Natural killer cell treated with Interleukin-12 subunit alpha and Interleukin-12 subunit beta and Interleukin-15 and Interleukin-18, amount 100 ng/mL, for 72 hours (primary cell): ENCODE measurements at places on chromosomes 2 and 18.

DNA sequence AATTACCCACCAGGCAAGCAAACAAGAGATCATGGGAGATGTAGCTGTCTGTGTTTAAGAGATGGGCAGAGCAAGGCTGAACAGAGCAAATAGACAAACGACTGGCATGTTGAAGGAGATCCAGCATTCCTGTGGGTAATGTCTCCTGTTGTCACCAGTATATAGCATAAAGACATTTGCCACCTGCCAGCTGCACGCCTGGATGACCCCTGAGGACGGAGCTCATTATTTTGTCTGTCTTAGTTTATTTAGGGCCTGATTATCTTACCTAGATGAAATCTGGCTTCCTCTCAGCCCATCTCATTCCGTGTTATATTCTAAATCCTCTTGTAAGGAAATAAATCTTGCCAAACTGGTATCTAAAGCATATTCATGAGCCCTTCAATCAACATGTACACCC is 510.3 kb upstream of the LINC00305 start:
- H3K27ac ChIP-seq: no peak overlapping the region
- no peaks in the 10 kb centered on the region for H3K4me1 ChIP-seq
- peaks cover 11% of the 10 kb centered on the region for H3K36me3 ChIP-seq
- DNase-seq: no peak

DNA sequence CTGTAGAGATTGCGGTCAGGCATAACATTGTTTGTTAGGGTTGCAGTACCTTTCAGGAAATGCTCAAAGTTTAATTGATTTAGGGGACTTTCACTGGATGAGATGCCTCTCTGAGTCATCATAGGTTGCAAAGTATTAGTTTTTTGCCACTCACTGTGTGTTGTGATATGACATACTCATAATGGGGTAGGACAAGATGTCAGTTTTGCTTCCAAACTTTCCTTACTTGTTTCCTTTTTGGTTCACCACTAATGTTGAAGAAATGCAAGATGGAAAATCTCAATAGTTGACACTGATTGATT is 35.0 kb upstream of the PTH2R start:
- no peak overlapping the region for H3K4me3 ChIP-seq
- no peak overlapping the region for H3K27ac ChIP-seq
- DNase-seq: no peak
- no peaks in the 10 kb centered on the region for H3K27me3 ChIP-seq
- no peaks in the 10 kb centered on the region for H3K36me3 ChIP-seq
- H3K4me1 ChIP-seq: no peaks in the 10 kb centered on the region

DNA sequence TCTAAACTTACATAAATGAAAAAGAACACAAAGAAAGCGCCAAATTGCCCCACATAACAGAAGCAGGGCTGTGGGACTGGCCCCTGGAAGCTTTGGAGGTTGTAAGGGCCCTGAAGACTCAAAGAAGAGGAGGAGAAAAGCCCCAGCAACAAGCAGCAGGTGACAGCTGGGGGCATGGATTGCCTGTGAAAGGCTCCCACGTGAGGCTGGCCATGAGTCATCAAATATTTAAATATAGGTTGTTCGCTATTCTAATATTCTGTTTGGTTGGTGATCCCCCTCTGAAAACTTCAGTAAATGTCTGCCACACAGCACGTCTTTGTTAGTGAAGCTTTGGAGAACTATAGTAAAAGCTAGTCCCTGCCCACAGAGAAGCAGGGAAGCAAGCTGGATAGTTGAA is 132.4 kb downstream of the MREG start:
- no peak for DNase-seq
- H3K27me3 ChIP-seq: peaks cover 24% of the 10 kb centered on the region
- H3K27ac ChIP-seq: no peak overlapping the region
- H3K4me1 ChIP-seq: no peaks in the 10 kb centered on the region
- H3K4me3 ChIP-seq: no peak overlapping the region
- no peaks in the 10 kb centered on the region for H3K36me3 ChIP-seq

GRCh38 chr2:74286725-74287124 is 56.5 kb downstream of the SLC4A5 start:
- H3K4me3 ChIP-seq: no peak overlapping the region
- no peaks in the 10 kb centered on the region for H3K27me3 ChIP-seq
- no peak for DNase-seq
- peaks cover 15% of the 10 kb centered on the region for H3K4me1 ChIP-seq

- peak; percentile 82 for DNase-seq
- H3K4me3 ChIP-seq: peak overlapping the region; percentile 87
- H3K36me3 ChIP-seq: no peaks in the 10 kb centered on the region
These were observed 28.5 kb downstream of the HPCAL1 start for GRCh38 chr2:10331027-10331701.

- H3K27ac ChIP-seq: no peak overlapping the region
- H3K4me1 ChIP-seq: peaks cover 19% of the 10 kb centered on the region
- peaks cover 2% of the 10 kb centered on the region for H3K27me3 ChIP-seq
These were observed 11.6 kb upstream of the TNP1 start for GRCh38 chr2:216871333-216871934.

DNA sequence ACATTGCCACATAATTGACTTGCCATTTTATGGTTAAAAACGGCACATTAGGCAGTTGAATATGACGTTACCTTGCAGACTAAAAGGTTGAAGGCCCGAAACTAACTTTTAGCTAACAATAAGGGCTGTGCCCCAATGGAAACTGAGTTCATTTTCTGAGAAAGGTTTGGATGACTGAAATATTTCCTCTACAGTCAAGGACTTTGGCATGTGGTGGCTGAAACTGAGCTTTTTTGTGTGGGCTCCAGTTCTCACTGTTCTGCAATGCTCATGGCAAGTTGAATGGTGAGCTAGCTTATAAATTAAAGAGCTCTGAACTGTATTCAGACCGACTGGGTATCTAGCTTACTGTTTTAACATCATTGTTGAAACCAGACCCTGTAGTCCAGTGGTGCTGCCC is 23.8 kb upstream of the TXNDC2 start:
- peaks cover 10% of the 10 kb centered on the region for H3K36me3 ChIP-seq
- no peak overlapping the region for H3K27ac ChIP-seq
- no peak overlapping the region for H3K4me3 ChIP-seq
- no peak for DNase-seq

GRCh38 chr2:134706587-134707329 is 12.0 kb downstream of the TMEM163 start:
- peak overlapping the region; percentile 51 for H3K27ac ChIP-seq
- H3K27me3 ChIP-seq: peaks cover 5% of the 10 kb centered on the region
- H3K36me3 ChIP-seq: no peaks in the 10 kb centered on the region
- H3K4me1 ChIP-seq: peaks cover 33% of the 10 kb centered on the region
- peak overlapping the region; percentile 82 for H3K4me3 ChIP-seq
- no peak for DNase-seq

GRCh38 chr2:188404341-188405004 is 112.8 kb downstream of the GULP1 start:
- DNase-seq: no peak
- no peak overlapping the region for H3K4me3 ChIP-seq
- H3K27me3 ChIP-seq: no peaks in the 10 kb centered on the region

DNA sequence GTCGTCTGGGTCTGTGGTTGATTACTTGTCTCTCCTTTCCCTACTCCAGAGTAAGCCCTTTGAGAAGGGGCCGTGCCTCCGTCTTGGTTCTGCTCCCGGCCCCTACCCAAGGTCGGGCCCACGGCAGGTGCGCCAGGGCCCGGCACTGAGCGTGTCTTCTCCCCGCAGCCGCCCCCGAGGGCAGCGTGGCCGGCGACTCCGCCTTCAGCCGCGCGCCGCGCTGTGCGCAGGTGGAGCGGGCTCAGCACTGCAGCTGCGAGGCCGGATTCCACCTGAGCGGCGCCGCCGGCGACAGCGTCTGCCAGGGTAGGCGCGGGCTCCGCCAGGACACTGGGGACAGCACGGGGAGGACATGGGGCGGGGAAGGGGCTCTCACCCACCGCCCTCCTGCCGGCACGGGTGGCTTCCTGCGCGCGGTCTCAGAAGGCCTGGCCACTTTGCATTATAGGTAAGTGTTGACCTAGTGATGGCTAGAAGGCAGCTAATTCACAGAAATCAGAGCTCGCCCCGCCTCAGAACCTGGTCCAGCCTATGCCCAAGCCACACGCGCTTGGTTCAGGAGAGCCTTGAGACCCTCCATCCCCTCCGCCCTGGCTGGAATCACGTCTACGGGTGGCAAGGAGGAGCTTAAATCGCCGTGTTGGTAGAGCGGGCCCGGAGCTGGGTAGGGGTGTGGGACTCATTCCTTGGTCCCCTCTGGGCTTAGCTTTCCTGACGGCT is 43.5 kb downstream of the FBLN7 start:
- no peak overlapping the region for H3K27ac ChIP-seq
- DNase-seq: no peak
- no peaks in the 10 kb centered on the region for H3K36me3 ChIP-seq

DNA sequence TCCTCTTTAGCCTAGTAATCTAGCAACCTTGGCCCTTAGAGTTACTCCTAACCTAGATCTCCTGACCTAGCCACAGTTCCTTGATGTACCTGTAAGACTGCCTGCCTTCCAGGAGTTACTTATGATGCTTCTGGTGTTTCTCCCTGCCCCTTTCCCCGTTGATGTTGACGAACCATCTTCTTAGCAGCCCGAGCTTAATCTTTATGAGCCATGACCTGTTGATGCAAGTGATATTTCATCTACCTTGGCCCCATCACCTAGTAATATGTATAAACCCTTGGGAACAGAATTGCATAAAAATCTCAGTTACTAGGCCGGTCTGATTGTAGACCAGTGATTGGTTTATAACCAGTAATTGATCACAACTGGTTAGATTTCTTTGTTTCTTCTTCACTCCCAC is 2.7 kb downstream of the IMPACT start:
- peaks cover 28% of the 10 kb centered on the region for H3K4me1 ChIP-seq
- no peaks in the 10 kb centered on the region for H3K27me3 ChIP-seq
- no peak overlapping the region for H3K27ac ChIP-seq

DNA sequence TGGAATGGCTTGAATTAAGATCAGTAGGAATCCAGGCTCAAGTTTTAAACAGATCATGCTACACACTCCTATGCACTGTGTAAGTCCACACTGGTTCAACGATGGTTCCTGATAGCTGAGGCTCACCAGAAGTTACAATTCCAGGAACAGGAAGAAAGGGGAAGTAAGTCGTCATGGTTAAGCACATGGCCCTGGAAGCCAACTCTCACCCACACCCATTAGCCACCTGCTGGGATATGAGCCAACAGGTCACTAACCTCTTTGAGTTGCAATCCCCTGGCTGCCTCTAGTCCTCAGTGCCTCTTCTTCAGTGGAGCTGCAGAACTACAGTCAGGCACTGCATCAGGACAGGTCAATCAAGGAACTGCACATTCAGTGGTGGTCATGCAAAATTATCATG is 133.5 kb downstream of the TMEM182 start:
- H3K4me3 ChIP-seq: no peak overlapping the region
- no peaks in the 10 kb centered on the region for H3K4me1 ChIP-seq
- H3K36me3 ChIP-seq: no peaks in the 10 kb centered on the region
- DNase-seq: no peak
- no peaks in the 10 kb centered on the region for H3K27me3 ChIP-seq

DNA sequence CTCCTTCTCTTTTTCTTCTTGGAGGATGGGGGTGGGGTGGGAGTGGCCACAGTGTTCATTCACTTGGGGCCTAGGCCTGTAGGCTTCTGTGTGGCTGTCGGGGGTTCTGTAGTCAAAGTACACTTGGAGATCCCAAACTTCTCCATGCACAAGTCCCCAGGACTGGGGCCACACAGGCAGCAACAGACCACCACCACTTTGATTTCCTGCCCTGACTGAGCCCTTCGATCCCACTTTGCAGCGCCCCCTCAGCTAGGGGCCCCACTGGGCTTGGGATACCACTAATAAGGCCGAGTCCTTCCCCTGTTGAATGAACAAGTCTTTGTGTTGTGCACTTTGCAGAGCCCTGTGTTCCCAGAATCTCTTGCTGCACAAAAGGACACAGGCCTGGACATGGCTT is 5.5 kb upstream of the TEX51 start:
- no peaks in the 10 kb centered on the region for H3K4me1 ChIP-seq
- no peaks in the 10 kb centered on the region for H3K36me3 ChIP-seq
- no peak for DNase-seq

- H3K4me3 ChIP-seq: no peak overlapping the region
- H3K27me3 ChIP-seq: no peaks in the 10 kb centered on the region
- no peak for DNase-seq
- peaks cover 69% of the 10 kb centered on the region for H3K4me1 ChIP-seq
These were observed 100.7 kb downstream of the ZEB2 start for GRCh38 chr2:144419218-144419617.

- H3K27me3 ChIP-seq: no peaks in the 10 kb centered on the region
- no peak for DNase-seq
- H3K4me1 ChIP-seq: no peaks in the 10 kb centered on the region
- no peak overlapping the region for H3K4me3 ChIP-seq
- H3K36me3 ChIP-seq: no peaks in the 10 kb centered on the region
- H3K27ac ChIP-seq: no peak overlapping the region
These were observed 362.6 kb upstream of the TFPI start for GRCh38 chr2:187916799-187917198.

DNA sequence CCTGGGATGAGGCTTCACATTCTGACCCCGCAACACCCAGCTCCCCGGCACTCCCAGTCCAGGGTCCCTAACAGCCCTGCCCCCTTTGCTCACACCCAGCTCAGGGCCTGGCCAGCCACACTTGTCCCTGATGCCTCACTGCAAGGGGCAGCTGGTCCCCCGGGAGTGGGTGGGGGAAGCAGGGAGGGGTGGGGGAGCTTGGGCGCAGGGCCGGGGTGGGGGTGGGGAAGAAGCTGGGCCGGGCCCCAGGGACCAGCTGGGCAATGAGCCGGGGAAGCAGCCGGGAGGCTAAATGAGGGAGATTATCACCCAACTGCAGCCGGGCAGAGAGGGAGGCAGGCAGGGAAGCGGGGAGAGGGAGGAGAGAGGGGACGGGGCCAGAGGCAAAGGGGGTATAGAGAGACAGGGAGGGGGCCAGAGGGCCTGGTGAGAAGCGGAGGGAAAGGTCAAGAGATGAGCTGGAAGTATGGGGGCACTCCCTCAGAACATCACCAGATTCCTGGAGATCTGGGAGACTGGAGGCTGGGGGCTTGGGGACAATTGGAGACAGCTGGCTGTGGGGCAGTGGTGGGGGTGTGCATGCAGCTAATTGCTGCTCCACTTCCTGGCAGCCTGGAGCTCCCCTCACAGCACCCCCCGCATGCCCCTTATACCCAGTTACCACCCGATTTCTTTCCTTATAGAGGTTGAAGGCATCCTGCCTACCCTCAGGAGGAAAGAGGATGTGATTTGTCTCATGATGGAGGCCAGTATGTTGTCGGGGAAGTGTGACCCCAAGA is 2.5 kb upstream of the ASIC4 start:
- no peak overlapping the region for H3K27ac ChIP-seq
- DNase-seq: no peak
- H3K4me3 ChIP-seq: no peak overlapping the region
- no peaks in the 10 kb centered on the region for H3K36me3 ChIP-seq
- peaks cover 53% of the 10 kb centered on the region for H3K27me3 ChIP-seq

DNA sequence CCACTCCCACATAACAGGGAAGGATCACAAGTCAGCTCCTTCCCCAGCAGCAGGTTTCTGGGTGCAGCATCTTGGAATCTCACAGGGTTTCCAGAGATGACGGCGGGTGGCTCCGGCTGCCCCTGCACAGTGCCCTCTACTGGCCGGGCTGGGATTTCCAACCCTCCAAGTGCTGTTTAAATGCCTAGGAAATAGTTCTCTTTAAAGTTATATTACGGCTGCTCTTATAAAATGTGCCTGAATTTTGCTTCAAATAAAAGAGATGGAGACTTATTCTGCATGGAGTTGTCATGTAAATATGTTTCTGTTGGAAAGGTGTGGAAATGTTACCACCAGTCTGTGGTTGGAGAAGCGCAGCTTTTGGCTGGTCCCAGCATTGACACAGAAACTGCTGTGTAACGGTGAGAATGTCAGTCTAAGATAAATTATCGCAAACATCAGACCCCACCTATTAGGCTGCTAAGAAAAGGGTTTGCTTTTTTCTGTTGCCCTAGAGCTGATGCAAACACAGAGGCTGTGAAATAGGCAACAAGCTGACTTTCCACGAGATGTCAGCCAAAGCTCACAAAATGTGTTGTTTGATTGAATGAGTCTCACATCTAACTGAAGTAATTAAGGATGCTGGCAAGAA is 3.3 kb upstream of the HJURP start:
- H3K36me3 ChIP-seq: peaks cover 6% of the 10 kb centered on the region
- DNase-seq: peak; percentile 75
- H3K4me3 ChIP-seq: no peak overlapping the region
- no peak overlapping the region for H3K27ac ChIP-seq
- no peaks in the 10 kb centered on the region for H3K27me3 ChIP-seq
